Caudate nucleus (tissue), 63 donors: ENCODE measurements at places on chromosomes 16 and 17.

- DNase-seq = no peak
Measured at GRCh38 chr17:35514564-35514963, 22.9 kb downstream of the SLFN12L start.

- no peak for DNase-seq
Measured at GRCh38 chr16:89693931-89694783, 7.3 kb downstream of the SPATA2L start.

- DNase-seq = no peak
Measured at GRCh38 chr16:53092284-53092683, 37.5 kb downstream of the CHD9 start.

DNA sequence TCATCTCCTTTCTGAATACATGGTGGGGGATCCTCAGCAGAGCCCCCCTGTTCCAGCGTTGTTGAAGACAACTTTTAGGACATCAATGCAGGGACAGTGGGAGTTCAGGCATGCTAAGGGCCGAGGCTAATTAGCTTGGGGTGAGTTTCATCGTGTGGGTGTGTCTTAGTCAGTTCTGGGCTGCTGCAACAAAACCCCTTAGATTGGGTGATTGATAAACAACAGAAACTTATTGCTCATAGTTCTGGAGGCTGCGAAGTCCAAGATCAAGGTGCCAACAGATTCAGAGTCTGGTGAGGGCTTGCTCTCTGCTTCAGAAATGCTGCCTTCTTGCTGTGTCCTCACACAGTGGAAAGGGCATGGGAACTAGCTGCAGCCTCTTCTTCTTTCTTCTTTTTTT lies 214.0 kb downstream of the NTN1 start:
- no peak for DNase-seq

DNA sequence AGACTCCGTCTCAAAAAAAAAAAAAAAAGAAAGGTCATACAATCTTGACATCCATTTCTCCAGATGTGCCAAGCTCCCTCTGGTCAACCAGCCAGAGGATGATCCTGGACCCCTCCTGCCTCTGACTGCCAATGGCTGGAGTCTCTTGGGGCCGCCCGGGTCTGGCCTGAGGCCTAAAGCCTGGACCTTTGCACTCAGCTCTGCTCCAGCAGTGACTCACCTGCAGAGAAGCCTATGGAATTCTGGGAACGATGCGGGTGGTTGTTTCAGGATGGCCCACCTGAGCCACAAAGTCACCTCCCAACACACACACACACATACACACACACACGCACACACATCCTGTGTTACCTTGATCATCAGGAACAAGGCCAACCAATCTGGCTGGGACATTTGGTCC lies 64.0 kb upstream of the DNAH17 start:
- no peak for DNase-seq

- DNase-seq = no peak
Measured at GRCh38 chr16:10242916-10243315, 60.7 kb upstream of the GRIN2A start.

DNA sequence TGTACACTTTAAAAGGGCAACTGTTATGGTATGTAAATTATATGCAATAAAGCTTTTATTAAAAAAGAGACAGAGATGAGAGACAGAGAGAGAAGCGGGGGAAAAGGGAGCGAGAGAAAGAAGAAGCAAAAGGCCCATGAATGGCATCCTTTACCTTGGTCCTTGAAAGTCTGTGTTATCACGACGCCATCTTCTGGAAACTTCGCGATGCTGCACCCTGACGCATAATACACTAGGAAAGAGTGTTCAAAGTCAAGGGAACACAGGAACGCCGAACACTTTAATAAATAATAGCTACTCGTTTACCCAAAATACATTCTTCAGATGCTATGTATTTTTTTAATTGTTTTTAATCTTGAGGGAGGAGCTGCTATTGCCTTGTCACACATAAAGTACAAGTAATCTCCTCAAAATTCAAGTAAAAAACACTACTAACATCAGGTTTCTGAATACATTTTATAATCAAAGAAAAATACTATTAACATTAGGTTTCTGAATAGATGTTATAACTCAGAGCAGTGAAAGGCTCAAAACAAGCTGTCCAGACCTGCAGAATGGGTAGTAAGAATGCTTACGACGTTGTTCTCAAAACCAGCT lies 23.0 kb upstream of the SLC38A8 start:
- DNase-seq = peak; percentile 65

GRCh38 chr16:1345087-1345486 lies 6.6 kb downstream of the TSR3 start:
- DNase-seq = no peak

- no peak for DNase-seq
Measured at GRCh38 chr17:46783031-46783593, 35.4 kb downstream of the WNT3 start.

GRCh38 chr16:85610446-85611193 lies 2.5 kb upstream of the GSE1 start:
- DNase-seq = peak; percentile 65

DNA sequence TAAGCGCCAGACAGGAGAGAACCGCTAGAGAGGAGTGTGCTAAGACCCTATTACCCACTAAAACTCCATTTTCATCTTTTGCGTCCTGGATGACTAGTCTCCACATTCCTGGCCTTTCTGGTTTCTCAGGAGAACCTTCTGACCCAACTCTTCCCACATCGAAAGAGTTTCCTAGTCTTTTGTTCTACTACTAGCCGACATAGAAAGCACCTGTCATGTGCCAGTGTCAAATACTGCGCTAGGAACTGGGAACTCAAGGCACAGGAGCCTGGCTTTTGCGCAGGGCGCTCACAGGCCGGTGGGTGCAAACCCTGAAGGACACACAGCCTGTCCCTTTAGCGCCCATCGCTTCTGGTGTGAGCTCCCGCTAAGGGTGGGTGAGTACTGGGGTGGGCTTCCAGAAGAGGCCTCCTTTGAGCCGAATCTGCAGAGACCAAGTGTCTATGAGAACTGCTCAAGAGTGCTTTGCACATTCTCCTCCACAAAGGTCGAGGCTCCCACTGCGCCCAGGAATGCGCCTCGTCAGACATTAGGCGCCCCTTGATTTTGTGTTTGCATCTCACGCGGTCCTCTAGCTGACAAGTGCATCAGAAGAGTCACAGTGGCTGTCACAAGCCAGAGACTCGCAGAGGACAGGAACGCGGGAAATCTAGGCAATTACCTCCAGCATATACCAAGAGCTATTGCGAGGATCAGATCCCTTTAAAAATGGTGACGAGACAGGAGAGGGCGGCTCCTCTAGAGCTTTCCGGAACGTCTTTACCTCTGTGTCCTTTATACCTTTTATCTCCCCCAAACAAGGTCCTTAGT lies 2.0 kb upstream of the PSMB3 start:
- peak; percentile 60 for DNase-seq

GRCh38 chr16:2090777-2091546 lies 43.2 kb downstream of the TSC2 start:
- no peak for DNase-seq

GRCh38 chr16:87132361-87133014 lies 184.7 kb downstream of the C16orf95 start:
- no peak for DNase-seq

DNA sequence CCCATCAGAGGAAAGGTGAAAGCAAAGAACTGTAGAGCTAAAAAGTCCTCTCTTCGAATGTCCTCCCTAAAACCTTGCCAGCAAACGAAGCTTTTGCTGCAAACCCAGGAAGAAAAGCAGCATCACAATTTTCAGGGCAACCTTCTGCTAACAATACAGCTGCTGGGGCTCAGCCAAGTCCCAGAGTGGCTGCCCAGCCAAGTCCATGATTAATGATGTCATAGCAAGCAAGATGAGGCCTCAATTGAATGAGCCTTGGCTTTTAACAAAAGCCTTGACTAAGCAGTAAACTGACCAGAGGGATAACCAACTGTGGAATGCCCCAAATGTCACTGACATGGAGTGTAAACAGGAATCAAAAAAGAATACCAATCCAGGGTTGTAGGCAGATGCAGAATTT lies 342.7 kb downstream of the PMP22 start:
- no peak for DNase-seq

DNA sequence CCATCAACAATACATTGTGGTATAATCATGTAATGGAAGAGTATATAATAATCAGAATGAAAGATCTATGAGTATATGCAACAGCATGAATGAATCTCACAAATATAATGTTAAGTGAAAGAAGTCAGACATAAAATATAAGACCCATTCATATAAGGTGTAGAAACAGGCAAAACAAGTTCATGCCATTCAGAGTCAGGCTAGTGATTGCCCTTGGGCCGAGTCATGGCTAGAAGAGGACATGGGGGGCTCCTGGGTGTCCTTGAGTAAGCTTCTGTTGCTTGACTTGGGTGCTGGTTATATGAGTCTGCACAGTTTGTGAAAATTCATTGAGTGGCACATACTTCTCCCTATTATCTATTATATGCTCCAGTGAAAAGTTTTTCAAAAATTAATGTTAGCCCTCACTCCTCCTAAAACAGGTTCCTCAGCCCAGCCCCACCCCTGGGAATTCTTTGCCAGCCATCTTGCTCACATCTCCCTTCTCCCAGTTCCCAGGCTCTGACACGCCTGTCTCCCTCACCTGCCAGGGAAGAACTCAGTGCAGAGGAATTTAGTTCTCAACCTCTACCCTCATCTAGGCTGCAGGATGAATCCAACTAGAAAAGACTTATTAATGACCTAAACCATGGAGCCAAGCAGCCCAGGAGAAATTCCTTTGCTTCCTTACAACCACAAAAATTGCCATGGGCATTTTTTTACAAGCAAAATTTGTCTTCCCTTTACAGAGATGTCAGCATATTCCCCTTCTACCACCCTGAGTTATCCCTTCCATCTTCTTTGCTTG lies 52.4 kb upstream of the NFAT5 start:
- DNase-seq = no peak

GRCh38 chr16:67248401-67249177 lies at the start of gene SLC9A5:
Gene SLC9A5 (plus strand): TSS chr16:67248979. CDS start chr16:67249015, 36 bp downstream.
- no peak for DNase-seq

DNA sequence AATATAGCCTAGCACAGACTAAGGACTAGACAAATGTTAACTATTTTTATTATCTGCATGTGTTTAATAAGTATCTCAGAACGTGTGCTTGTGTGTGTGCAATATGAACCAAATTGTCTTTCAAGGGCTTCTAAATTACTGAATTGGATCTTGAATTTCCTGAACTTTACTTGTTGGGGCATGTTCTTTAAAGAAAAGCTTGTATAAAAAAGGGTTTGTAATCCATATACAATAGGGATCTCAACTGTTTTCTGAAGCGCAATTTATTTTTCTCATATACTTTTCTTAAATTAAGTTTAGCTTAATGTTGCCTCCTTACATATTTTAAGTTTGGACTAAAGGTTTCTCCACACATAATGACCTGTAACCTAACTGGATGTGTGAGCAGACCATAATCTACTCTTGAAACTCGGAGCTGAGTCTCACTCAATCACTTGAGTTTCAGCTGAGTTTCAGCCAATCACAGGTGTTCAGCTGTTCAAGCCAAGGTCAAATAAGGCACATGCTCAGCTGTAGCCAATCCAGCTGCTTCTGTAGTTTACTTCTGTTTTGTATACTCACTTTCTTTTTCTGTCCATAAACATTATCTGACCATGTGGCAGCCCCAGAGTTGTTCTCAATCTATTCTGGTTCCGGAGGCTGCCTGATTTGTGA lies 72.3 kb downstream of the CDK5R1 start:
- no peak for DNase-seq

DNA sequence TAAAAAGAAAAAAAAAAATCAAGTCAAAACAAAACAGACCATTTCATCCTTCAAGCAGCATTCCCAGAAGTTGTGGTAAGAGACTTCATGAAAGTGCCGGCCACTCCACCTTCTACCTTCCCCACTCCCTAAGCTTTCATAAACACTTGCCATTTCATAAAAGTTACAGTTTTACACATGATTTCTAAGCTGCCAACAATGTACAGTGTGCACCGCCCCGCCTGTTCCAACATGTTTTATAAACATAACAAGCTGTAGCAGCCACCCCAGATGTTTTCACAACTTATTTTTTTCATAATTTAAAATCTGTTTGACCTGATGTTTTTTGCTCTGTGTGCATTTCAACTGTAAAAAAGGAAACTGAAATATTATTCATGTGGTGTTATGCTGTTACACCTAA lies 608.1 kb downstream of the TOX3 start:
- no peak for DNase-seq

DNA sequence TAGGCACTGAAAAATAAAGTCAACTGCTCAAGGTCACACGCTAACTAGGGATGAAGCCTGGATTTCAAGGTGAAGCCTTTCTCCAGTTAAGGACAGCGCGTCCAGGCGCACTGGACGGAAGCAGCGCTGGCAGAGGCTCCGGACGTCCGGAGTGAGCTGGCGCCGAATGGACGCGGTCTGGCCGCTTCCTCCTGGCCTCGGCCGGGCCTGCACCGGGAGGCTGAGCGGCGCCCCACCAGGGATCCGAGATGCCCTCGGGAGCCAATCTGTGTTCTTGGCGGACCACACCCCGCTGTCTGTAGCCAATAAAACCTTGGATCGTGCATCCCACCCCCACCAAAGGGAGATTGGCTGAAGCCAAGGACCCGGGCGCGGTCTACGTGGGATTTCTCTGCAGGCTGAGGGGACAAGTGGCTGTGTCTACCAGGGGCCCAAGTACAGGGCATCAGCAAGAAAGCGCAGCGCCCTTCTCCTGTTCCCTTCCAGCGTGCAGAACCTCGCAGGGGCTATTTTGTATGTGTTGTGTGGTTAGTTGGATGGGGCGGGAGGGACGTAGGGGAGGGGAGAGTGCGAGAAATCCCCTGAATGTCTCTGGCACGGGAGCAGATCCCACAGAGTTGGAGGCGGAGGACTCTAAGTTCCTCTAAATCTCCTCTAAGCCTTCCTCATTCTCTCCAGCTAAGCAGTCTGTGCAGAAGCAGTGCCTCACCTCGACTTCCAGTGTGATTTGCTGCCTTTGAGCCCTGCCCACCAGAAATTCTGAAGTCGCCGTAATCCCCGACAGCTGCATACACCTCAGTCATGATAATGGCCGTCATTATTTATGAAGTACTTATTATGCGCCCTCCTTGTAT lies 2.5 kb upstream of the AKAP10 start:
- DNase-seq = no peak

DNA sequence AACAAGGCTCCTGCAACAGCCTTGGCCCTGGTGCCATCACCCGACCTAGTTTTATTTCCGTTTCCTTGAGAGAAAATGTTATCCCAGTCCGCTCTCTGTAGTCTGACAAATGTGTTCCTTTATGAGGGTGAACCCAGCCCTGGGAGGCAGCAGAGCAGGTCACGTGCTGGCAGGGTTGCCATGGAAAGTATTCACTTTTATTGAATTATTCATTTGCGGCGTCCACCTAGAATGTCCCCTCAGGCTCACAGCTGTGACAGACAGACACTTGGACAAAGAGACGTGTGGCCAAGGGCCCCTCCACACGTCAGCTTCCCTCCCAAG lies 90.0 kb downstream of the WSCD1 start:
- DNase-seq = no peak
